ENCODE measurements at places on chromosomes 4 and X.

GRCh38 chr4:112214390-112215264, 17.0 kb upstream of the AP1AR start:
- DNase-seq: no peak

DNA sequence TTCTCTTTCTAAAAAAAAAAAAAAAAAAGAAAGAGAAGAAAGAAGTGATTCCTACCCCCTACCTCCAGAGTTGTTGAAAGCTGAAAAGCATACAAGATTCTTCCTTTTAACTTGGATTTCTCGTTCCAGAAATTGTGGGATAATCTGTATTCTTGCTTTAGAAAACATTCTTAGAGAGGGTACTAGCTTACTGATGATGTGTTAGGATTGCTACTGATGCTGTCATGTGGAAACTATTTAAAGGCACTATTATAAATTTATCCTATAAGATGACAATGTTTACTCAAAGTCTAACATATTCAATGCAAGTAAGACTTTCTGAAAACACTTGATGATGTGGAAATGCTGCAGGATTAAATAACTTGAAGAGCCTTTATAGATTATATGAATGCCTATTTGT, 204.0 kb upstream of the PUDP start:
- DNase-seq: no peak

DNA sequence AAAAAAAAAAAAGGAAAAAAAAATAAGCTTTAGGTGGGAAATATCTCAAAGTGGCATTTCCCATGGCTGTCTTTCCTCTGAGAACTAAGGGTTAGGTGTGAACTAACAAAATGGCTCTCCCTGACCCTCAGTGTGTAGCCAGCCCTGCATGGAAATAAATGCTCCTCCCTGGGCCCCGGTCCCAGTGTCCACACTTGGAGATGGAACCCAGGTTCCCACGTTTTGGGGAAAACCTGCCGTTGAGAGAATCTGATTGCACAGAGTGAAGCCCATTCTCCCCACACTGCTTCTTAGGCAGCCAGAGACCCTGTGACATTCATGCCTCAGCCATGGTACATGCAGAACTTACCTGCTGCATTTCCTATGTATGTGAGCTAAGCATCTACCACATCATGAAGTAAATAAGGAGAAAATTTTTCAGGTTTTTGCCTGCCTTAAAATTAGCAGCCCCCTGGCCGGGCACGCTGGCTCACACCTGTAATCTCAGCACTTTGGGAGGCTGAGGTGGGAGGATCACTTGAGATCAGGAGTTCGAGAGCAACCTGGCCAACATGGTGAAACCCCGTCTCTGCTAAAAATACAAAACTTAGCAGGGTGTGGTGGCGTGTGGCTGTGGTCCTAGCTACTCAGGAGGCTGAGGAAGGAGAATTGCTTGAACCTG, 34.5 kb downstream of the HTT-AS start:
- DNase-seq: no peak

- no peak for DNase-seq
Observed at GRCh38 chrX:9050331-9050730, 16.4 kb upstream of the FAM9B start.

DNA sequence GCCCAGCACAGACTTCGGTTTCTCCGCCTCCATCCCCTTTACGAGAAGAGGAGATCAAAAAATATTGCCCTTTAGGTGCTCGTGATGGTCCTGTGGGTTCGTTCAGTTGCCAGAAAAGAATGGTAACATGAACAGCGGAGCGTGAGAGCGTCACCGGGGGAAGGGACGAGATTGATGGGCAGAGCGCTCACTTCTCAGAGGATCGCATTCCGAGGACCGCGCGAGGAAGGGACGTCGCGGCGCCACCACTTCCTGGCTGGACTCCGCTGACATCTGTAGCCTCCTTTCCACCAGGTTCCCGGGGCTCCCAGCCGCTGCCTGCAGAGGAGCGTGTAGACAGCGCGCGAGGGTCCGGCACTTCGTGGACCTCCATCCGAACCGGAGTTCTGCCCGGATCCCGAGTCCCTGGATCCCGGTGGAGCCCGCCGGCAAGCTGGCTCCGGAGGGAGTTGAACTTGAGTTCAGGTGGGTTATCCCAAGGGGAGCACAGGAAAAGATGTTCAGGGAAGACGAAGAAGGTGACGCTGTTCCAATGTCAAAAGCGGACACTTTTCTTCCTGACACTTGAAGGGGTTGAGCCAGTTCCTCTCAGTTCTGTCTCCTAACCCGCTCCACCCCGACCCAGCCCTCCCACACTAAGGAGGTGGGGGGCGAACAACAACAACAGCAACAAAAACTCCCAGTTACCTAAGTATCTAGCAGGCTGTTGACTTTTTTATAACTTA, 484 bp downstream of the GALNTL6 start:
- no peak for DNase-seq

GRCh38 chr4:26496207-26496783, 6.0 kb upstream of the CCKAR start:
- no peak for DNase-seq

- no peak for DNase-seq
Observed at GRCh38 chr4:40305328-40306170, 29.6 kb upstream of the CHRNA9 start.

DNA sequence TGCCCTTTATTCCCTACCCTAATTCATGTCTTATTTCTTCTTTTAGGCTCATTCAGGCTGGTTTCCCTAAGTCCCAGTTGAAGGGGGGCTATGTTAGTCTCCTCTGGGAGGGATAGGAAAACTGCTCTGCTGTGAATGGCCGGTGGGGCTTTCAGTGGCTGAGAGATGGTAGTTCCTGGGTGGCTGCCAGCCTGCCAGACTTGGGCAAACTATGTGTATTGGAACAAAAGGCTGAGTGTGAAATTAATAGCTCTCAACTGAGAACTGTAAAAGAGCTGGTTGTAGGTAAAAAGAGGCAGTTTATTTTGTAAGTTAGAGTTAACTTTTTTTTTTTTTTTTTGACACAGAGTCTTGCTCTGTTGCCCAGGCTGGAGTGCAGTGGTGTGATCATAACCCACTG, 28.8 kb downstream of the ARHGAP10 start:
- DNase-seq: no peak

- DNase-seq: no peak
Observed at GRCh38 chrX:72539822-72540221, 32.8 kb downstream of the HDAC8 start.

DNA sequence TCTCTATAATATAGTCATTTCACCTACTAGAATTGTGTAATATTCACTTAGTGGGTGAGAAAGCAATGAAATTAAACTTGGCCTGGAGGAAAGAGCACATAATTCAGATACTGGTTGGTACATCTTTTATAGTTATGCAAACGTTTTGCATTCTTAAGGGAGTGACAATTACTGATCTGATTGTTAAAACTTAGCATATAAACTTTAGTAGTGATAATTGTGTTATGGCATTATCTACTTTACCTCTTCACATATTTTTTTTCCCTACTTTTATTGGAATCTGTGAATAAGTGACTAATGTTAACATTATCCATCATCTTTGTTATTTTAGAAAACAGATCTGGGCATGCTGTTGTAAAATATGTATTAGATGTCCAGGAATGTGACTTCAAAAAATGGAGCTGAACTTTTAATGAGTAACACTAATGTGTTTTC, 217.4 kb upstream of the GIMD1 start:
- no peak for DNase-seq

GRCh38 chrX:1531096-1531890, 5.7 kb downstream of the P2RY8 start:
- no peak for DNase-seq

- no peak for DNase-seq
Observed at GRCh38 chr4:112422644-112423043, 93.3 kb downstream of the NEUROG2 start.

- DNase-seq: no peak
Observed at GRCh38 chrX:134749706-134750445, 91.6 kb upstream of the PLAC1 start.

DNA sequence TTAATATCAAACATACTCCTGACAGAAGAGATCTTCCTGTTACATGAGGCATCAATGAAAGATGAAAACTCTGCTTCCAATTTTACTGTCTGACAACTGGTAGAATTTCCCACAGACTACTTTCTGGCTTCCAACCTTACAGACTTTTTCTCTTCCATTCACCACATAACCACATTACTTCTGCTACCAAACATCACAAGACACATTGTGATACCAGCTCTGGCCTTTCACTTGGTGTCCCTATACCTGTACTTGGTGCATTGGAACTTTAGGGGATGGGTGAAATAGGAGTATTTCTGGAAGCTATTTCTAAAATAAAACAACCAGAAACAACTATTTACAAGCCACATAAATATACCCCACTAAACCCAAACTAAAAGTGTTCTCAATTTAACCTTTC, 20.5 kb downstream of the AMTN start:
- no peak for DNase-seq

GRCh38 chr4:113222471-113222870, 173.0 kb downstream of the ANK2 start:
- DNase-seq: no peak

- no peak for DNase-seq
Observed at GRCh38 chr4:83329521-83330110, 5.0 kb downstream of the HPSE start.

DNA sequence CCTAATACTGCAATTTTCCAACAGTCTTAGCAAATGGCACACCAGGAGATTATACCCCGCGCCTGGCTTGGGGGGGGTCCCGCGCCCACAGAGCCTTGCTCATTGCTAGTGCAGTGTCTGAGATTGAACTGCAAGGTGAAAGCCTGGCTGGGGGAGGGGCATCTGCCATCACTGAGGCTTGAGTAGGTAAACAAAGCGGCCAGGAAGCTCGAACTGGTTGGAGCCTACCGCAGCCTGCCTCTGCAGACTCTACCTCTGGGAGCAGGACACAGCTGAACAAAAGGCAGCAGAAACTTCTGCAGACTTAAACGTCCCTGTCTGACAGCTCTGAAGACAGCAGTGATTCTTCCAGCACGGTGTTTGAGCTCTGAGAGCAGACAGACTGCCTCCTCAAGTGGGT, 172.8 kb upstream of the NAP1L5 start:
- no peak for DNase-seq

DNA sequence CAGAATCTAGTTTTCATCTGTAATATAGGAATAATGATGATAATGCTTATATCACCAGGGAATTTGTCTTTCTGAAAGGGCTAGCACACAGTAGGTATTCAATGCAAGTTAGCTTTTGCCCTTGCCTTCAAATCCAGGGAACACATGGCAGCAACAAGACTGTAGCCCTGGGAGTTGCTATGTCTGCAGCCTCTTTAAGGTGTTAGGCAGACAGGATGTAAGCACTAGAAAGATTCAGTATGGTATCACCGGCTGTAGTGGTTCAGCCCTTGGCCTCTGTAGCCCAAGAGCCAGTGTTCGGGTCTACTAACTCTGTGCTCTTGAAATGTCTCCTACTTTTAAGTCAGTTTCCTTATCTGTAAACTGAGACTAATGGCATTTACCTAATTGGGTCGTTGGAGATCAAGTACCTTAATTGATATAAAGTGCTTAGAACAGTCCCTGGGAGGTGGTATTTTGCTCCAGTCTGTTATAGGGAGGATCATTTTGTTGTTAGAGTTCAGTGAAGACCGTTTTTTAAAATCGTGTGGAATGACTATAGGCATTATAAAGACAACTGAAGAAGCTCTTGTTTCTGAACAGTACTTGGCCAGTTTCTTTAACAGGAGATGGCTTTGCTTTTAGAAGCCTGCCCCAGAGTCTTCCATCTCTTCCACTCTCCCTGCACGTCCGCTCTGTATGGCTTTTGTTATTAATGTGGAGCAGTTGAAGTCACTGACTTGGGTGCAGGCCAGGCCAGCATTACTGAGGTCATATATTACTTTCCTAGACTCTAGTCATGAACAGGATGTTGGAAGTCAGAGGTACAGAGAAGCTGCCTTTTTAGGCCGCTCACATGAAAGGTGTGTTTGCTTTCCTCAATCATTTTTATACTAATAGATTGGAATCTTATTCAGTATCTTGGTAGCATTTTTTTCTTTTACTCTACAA, 44.8 kb downstream of the GAB1 start:
- DNase-seq: no peak

DNA sequence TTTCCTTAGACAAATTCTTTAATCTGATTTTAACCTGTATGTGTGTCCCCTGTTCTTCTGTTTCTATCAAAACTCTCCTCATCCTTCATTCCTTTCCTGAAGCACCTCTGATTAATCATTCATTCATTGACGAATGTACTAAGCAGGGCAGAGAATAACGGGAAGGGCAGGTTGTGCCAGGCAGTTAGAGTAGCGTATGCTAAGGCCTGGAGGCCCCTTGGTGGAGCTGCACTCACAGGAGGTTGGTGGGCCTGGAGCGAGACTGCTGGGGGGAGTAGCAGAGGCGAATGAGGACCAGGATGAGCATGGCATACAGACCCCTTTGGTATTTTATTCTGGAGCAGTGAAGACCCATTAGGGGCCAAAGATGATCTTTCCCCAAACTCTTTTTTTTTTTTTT, 22.5 kb downstream of the PTTG2 start:
- no peak for DNase-seq

DNA sequence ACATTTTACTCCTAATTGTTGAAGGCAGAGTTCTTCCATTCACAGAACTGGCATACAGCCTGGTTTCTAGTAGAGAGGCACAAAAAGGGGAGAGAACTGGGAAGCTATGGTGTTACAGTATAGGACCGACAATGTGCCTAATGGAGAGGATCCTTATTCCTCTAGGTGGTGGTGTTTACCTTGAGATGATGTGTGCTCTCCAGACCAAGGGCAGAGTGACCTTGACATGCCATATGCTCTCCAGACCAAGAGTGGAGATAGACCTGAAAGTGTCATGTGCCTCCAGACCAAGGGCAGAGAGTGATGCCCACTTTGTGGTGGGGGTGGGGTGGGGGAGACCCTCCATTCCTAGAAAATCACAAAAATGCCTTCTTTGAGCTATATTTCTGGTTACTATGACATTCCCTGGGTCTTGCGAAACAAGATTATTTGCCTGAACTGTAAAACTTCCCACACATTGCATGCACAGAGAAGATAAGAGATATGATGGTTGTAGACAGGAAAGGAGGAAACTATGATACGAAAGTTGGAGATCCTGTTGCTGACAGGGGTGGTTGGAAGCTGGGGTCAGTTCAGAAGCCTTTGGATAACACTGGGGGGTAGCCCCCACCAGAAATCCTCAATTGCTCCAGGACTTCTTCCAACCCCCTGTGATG, 119.7 kb downstream of the TEX13C start:
- no peak for DNase-seq

GRCh38 chr4:27414887-27415731, 554.5 kb downstream of the STIM2 start:
- DNase-seq: no peak

- no peak for DNase-seq
Observed at GRCh38 chr4:99447079-99447478, 11.9 kb upstream of the ADH7 start.

- no peak for DNase-seq
Observed at GRCh38 chr4:82201805-82202641, 171.8 kb downstream of the HNRNPD start.
